ENCODE measurements at places on chromosomes 1 and 21. TPM values are rescaled to one million over a fixed set of nuclear protein-coding genes. Genes with fewer than 3 reads are reported as not detected.

Gene DDAH1
- total RNA-seq: 57.3 TPM

Gene ADORA1
- total RNA-seq: 5.8 TPM

DNA sequence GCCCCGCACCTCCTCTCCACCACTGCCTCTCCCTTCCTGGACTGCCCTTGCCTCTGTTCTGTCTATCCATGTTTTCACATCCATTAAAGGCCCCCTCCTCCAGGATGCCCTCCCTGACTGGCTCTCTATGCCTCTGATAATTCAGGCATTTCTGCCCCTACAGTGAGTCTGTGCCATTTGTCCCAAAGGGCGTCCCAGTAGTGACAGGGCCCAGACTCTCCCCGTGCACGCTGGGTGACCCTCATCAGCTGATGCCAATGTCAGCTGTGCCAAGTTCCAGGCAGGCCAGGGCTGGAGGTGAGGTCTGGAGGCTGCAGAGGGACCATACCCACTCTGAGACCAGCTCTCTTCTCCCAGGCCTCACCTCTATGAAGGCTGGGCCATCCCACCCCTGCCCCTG, 3.2 kb upstream of the PLEKHG5 start:
- DNase-seq: no peak

GRCh38 chr21:29449306-29449950, 150.7 kb downstream of the BACH1 start:
- DNase-seq: no peak

GRCh38 chr1:228336308-228337030, 70.2 kb downstream of the TRIM11 start:
- DNase-seq: no peak

- peak; percentile 91 for DNase-seq
Observed at GRCh38 chr1:156601122-156601830, at the start of gene GPATCH4. Gene GPATCH4, minus strand, starts transcription at chr1:156601479.

Measured in umbilical cord (tissue), 2 donors.